Natural killer cell treated with Interleukin-12 subunit alpha and Interleukin-12 subunit beta and Interleukin-15 and Interleukin-18, amount 100 ng/mL, for 72 hours (primary cell): ENCODE measurements at places on chromosomes 11 and 22. TPM values are rescaled to one million over a fixed set of nuclear protein-coding genes. Genes with fewer than 3 reads are reported as not detected.

GRCh38 chr11:85668157-85668556 lies 3.2 kb upstream of the CREBZF start:
- DNase-seq = no peak

DNA sequence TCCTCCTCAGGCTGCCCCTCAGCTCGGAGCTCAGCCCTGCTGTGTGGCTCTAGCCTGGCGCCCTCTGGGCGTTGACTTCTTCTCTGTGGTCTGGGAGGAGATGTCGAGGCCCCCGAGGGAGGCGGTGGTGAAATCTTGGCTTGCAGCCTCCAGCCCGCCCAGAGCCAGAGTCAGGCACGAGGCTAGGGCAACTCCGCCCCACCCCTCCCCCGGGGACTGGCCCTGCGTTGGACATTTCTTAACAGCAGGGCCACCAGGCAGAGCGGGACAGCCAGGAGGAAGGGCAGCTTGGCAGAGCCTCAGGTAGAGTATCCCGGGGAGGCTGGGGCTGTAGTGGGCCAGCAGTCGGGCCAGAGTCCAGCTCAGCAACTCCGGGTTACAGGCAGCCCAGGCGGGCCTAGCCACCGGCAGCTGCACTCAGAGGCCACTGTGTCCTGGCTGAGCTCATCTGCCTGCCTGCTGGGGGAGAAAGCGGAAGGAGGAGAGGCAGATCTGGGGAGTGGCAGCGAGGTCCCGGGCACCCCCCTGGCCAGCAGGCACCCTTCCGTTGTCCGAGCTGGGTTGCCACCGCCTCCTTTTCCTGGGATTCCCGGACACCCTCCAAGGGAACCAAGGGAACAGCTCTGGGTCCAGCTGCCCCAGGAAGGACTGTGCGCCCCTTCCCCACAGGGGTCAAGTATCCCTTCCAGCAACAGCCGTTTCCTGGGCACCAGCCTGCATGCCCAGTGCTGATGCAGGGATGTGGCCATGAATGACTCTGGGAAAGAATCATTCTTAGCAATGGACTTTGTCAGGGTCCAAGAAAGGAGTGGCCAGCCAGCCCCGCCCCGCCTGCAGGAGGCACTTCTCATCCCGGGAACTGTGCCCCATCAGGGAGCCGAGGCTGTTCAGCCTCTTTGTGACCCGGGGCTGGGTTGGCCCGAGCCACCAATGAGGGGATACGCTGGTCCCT lies at the start of gene ALDH3B1:
TSS of gene ALDH3B1 (plus strand) at position 238 of the 952 bp plus-strand sequence. CDS start 4,971 bp downstream, outside the sequence.
- peak; percentile 71 for DNase-seq

Gene SLC7A4
- total RNA-seq = not detected

GRCh38 chr11:36365907-36366306 lies 69.8 kb downstream of the PRR5L start:
- DNase-seq = no peak

Gene CYP2D6
- 6.1 TPM for total RNA-seq

Gene MLC1
- total RNA-seq = 4.5 TPM

DNA sequence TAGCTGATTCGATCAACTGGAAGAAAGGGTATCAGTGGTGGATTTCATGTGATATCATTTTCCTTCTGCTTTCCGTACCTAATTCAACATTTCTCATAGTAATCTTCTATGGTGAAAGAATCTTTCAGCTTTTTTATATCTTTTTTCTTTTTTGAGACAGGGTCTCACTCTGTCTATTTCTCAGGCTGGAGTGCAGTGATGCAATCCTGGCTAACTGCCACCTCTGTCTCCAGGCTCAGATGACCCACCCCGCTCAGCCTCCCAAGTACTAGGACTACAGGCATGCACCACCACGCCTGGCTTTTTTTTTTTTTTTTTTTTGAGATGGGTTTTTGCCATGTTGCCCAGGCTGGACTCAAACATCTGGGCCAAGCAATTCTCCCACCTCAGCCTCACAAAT lies 18.6 kb upstream of the CHORDC1 start:
- DNase-seq = no peak

Gene DEPDC7
- total RNA-seq = 3.4 TPM

Gene MAFF
- total RNA-seq = 43.0 TPM

Gene DMC1
- 4.6 TPM for total RNA-seq

DNA sequence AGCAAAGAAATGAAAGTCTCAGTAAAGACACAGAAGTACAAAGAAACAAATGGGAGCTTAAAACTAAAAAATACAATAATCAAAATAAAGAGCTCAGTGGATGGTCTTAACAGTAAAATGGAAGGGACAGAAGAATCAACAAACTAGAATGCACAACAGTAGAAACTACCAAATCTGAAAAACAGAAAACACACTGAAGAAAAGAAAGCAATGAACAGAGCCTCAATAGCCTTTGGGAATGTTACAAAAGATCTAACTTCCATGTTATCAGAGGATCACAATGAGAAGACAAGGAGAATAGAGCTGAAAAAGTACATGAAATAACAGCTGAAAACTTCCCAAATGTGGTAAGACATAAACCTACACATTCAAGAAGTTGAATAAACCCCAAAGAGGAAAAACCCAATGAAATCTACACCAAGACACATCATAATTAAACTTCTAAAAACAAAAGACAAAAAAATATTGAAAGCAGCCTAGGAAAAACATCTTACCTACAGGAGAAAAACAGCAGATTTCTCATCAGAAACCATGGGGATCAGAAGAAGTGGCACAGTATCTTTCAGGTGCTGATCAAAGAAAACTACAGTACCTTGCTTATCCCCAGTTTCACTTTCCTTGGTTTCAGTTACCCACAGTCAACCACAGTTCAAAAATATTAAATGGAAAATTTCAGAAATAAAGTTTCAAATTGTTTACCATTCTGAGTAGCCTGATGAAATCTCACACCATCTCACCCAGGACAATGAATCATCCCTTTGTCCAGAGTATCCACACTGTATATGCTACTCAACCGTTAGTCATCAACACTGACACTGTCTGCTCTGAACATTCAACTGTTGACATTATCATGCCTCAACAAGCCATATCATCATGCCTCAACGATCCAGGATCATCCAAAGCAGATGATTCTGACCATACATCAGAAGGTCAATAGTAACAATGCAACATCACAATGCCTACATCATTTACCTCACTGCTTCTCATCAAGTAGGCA lies 22.2 kb downstream of the RRAS2 start:
- DNase-seq = peak; percentile 69

DNA sequence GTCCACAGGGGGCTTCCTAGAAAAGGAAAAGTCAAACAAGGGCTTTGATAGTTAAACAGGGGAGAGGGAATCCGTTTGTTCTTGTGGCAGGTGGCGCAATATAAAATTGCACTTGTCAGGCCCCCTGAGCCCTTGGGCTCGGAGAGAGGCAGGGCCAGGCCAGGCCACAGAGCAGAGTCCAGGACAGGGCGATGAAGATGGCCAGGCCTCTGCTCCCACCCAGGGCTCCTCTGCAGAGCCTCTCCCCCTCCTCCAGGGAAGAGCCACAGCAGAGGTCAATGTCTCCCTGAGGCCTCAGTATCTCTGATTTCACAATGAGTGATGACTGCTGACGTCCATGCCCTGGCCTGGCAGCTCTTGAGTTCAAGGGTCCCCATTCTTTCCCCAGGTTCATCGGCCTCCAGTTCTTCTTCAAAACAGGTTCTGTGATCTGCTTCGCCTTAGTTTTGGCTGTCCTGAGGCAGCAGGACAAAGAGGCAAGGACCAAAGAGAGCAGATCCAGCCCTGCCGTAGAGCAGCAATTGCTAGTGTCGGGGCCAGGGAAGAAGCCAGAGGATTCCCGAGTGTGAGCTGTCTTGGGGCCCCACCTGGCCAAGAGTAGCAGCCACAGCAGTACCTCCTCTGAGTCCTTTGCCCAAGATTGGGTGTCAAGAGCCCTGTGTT lies 36.4 kb upstream of the TPBGL start:
- DNase-seq = no peak

Gene OR51B4
- total RNA-seq = not detected

Gene TTC17
- total RNA-seq = 88.6 TPM

DNA sequence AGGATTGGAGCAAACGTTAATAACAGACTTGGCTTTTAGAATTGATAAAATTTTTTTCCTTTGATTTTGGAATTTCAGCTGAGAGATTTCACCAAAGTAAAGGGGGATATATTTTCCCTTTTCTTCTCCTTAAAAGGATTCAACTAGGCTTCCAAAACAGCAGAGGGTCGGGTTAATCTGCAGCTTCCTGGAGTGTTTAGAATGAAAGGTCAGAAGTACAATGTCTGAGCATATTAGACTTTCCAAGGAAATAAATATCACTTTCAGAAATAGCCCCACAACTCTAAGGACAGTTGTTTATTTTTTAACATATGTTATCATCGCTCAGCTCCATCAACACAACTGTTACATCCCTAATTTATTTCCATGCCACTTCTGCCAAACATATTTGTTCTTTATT lies 1532.9 kb upstream of the RAG2 start:
- no peak for DNase-seq

DNA sequence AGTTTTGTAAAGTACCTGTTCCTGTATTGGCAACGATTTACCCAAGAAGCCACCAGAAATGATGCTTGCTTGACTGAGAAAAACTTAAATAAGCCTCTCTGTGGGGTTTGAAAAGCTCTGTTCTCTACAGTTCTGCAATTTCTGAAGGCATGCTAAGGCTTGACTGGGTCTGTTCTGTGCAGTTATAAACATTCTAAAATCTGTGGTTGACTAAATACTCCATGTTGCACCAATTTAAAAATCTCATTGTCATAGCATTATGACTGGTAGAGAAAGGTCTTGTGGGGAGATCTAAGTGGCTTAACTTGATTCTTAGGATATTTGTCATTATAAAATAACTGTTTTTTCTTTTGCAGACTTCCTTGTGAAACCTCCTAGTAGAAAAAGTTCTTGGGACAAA lies 73.7 kb downstream of the MTMR3 start:
- no peak for DNase-seq

GRCh38 chr11:2797121-2797711 lies 88.4 kb downstream of the CDKN1C start:
- DNase-seq = peak; percentile 40

DNA sequence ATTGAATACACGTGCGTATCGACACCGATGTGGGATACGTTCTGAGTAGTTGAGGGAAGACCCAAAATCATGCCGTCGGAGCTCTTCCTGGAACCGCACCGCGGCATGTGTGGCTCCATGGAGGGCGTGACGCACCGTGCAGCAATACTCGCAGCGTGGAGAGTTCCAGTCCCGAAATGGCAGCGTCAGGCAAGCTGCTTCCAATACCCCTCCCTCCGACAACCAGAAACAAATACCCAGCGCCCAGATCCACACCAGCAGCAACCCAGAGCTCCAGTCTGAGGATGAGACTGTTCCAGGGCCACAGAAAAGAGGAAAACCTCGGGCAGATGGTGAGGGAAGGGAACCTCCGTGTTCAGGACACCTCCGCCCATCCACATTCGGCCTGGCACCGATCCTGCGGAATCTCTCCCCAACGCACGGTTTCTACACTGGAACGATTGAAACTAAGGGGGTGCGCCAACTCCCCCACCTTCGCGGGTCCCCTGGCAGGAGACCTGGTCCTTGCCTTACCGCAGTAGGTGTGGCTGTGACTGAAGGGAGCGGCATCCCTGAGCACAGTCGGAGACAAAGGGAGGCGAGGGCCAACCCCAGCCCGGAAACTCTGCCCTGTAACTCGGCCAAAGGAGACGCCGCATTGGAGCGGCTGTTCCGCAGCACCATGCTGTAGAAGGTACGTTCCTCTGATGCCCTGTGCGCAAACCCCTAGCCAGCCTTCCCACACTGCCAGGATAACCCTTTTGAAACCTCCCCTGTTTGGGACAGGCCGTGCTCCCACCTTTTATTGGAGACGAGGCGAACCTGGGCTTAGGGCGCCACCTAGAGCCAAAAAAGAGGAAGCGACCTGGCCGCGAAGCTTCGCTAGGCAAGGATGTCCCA lies 28.2 kb downstream of the DBX1 start:
- no peak for DNase-seq

DNA sequence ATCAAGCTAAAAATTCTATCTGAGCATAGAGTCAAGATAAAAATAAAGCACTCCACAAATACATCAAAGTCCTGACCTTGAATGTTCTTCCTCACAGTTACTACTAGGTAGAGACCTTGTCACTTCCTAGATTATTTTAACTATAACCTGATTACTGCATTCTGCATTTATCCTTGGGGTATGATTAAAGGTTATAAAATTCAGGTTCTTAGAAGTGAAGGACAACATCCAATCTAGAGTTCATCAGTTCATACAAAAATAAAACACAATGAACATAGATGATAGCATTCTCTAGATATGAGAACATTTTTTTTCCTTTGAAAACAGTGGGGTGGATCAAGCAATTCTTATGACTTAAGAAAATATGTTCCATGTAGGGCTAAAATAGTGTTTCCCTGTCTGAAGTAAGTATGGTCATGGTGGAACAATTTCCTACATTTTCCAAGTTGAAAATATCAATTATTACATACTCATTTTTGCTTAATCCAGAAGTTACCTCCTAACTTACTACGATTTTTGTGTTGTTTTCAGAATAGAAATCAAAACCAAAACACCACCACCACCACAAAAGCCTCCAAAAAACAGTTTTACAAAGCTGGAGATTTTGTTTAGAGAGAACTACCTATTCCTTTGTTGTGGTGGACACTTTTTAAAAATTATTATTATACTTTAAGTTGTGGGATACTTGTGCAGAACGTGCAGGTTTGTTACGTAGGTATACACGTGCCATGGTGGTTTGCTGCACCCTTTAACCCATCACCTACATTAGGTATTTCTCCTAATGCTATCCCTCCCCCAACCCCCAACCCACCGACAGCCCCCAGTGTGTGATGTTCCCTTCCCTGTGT lies 112.0 kb upstream of the DDI1 start:
- no peak for DNase-seq

GRCh38 chr11:6129635-6130034 lies 22.2 kb downstream of the OR56B4 start:
- DNase-seq = no peak

DNA sequence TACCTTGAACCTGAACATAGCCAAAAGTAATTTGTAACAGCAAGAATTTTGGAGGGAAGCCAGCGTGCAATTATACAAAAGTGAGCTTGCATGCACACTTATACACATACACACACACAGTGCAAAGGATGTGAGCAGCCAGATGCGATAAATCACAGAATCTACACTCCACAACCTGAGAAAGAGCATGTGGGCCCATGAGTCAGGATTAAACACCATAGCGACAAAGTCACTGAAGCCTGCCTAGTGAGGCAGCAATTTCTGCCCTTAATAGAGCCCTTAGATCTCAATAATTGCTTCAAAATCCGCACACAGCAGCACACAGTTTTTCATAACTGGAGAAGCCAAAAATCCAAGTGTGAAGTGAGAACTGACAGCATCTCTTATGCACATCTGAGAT lies 42.6 kb upstream of the TEAD1 start:
- DNase-seq = no peak

Gene HTR3A
- total RNA-seq = not detected

Gene PGR
- total RNA-seq = not detected

DNA sequence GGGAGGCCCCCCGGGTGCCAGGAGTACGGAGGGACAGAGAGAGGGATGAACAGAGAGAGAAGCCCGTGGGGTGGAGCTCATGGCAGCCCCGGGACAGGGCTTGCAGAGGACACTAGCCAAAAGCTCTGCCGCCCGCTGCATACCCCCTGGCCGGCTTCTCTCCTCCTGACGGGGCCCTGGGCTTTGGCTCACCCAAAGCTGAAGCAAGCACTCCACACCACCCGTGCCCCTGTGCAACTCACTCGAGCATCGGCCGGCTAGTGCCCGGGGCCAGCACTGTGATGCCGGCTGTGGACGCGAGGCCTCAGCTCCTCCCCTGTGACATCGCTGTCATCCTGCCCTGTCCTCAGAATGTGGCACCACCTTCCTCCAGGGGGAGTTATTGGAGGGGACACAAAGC lies 429.6 kb downstream of the BRD1 start:
- DNase-seq = no peak

Gene DRD2
- not detected for total RNA-seq

Gene UBQLN3
- not detected for total RNA-seq
